ENCODE measurements at places on chromosomes 4 and X. TPM values are rescaled to one million over a fixed set of nuclear protein-coding genes. Genes with fewer than 3 reads are reported as not detected.

GRCh38 chrX:153624196-153625091, 22.6 kb upstream of the DUSP9 start:
- no peak for DNase-seq

DGAT2L6 gene
- total RNA-seq: not detected

MGAT4D gene
- total RNA-seq: not detected

DNA sequence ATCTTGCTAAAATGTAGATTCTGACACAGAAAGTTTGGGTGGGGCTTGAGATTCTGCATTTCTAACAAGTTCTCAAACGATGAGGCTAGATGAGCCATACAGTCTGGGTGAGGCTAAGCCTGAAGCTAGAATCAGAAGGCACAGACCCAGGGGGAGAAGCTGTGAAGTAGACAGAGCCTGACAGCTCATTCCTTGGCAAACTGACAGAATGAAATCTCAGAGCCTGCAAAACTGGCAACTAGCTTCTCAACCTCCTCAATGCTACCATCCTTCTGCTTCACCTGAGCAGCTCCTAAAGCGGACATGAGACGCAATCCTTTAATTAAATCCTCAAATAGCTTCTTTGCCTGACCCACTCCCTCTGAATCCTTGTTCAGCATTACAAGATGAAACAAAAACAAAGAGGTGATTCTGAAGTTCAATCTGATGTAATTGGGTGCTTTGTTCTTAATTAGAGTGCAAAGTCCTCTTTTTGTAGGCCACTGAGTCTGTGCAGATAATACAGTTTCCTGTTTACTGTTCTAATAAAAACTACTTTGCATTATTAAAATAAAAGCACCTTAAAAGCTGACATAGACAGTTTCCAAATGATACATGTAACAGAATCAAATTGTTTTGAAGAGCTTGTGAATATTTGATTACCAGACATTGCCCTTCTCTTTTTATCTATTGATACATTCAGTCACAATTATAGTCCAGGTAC, 71.0 kb upstream of the BMP2K start:
- no peak for DNase-seq

BEX2 gene
- total RNA-seq: 11.9 TPM

GRCh38 chrX:112734290-112734689, 54.6 kb upstream of the LHFPL1 start:
- DNase-seq: no peak

DNA sequence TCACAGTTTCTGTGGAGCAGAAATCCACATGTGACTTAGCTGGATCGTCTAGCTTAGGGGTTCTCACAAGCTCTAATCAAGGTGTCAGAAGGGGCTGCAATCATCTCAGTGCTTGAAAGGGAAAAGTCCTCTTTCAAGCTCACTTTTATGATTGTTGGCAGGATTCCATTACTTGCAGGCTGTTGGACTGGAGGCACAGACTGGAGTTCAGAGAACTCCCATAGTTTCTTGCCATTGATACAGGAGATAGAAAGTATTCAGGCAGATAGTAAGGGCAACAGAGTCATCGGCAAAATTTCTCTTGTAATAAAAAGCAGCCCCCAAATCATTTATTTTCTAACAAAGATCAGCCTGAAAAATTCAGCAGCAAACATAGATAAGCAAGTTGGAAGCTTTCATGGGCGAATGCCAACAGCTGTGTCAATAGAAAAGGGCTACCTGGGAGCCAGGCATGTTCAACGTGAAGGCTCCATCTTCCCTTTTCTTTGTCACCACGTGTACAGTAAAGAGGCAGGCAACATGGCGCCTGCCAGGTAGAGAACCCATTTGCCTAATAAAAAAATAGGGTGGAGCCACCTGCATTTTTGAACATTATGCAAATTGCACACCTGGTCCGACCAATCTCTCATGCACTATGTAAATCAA, 64.4 kb downstream of the CXCL13 start:
- DNase-seq: no peak

DNA sequence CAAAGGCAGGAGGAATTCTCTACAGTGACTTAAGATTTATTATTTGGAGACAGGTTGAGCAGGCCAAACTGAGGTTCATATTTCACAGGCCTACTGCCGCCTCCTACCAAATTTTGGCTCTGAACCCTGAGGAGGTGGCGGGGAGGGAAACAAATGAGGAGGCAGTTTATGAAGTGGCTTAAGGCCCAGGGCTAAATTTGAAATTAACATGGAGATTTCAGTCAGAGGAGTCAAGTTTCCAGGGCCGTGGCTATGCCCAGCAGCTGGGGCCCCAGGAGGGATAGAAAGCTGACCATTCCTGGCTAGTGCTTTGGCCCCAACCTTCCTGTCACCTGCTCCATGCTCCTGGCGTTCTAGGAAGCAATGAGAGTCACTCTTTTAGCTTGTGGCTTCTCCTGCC, 73.4 kb upstream of the ARHGAP36 start:
- no peak for DNase-seq

DNA sequence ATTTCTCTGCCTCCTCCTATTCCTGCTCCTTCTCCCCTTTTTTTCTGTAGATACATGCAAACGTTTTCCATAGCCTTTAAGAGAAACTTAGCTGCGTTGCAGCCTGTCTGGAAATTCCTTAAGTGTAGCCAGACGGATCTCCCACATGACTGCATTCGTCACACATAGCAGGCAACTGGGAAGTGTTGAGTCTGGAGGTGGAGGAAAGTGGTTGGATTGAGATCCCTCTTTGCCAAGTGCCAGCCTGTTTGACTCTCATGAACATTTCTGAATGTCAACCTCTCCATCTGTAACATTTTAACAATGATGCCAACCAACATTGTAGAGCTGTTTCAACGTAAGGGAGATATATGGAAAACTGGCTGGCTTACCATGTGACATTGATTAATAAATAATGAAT, 45.1 kb upstream of the FAM9A start:
- DNase-seq: no peak

MAOA gene
- 3.8 TPM for total RNA-seq

MAGEA2 gene
- not detected for total RNA-seq

- DNase-seq: no peak
Measured at GRCh38 chr4:138669479-138670315, 345.9 kb upstream of the NOCT start.

- DNase-seq: no peak
Measured at GRCh38 chrX:63963095-63963784, 178.2 kb upstream of the ARHGEF9 start.

DNA sequence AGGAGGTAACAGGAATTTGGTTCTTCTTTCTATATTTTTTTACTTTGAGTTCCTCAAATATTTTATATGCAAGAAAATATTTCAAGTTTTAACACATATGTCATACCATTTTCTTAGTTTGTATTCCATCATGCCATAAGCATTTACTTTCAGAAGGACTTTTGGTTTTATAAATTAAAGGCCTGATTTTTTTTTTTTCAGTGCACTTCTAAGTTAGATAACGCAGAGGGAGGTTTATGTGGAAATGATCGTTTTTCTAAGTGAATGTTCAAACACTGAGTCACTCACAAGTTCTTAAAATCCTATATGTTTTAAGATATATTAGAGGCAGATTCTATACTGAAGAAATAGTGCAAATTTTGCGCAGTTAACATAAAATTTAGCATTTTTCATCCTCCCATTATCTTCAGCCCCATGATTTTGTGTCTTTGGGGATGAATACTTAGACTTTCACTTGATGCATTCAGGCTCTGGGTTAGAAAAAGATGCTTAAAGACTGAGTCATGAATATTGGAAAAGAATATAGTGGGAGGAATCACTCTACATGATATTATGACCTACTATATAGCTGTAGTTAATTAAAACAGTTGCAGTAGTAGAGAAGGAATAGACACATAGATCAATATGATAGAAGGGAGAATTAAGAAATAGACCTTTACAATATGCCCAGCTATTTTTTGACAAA, 54.9 kb downstream of the COL4A5 start:
- DNase-seq: no peak

DNA sequence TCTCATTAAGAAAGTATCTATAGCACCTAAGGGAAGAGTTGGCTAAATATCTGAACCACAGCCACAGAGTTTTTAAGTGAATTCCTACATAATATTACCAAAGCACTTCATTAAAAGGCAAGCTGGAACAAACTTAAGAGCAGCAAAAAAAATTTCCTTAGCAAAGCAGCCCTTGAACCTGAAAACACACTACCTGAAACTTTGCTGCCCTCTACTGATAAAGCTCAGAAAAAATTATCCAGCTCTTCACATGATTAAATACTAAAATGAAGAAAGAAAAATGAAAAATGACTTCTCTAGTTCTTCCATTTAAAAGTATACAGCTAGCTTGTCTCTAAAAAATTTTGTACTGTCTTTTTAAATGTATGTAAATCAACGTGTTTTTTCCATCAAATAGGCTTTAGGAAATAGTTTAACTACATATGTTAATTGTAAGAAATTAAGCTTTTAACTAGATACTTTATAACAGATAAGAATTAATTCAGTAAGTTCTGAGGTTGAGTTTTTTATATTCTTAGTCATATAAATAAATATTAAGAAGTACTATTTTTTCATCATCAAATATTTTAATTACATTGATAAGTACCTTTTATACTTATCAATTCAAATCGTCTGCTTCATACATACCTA, 156.1 kb downstream of the STPG2 start:
- no peak for DNase-seq

Measured in activated naive CD4-positive, alpha-beta T cell treated with anti-CD3 and anti-CD28 coated beads, Interleukin-2, amount 50 U/mL, for 72 hours (primary cell).